CD4-positive, alpha-beta T cell treated with Interleukin-15 for 4 hours (primary cell): ENCODE measurements at places on chromosomes 13 and 19.

GRCh38 chr13:95745752-95746151, 68.8 kb downstream of the DNAJC3 start:
- DNase-seq = no peak

- DNase-seq = no peak
Measured at GRCh38 chr19:30371161-30371836, 885 bp upstream of the ZNF536 start.

GRCh38 chr19:15264061-15264932, 32.0 kb upstream of the EPHX3 start:
- DNase-seq = peak; percentile 64

DNA sequence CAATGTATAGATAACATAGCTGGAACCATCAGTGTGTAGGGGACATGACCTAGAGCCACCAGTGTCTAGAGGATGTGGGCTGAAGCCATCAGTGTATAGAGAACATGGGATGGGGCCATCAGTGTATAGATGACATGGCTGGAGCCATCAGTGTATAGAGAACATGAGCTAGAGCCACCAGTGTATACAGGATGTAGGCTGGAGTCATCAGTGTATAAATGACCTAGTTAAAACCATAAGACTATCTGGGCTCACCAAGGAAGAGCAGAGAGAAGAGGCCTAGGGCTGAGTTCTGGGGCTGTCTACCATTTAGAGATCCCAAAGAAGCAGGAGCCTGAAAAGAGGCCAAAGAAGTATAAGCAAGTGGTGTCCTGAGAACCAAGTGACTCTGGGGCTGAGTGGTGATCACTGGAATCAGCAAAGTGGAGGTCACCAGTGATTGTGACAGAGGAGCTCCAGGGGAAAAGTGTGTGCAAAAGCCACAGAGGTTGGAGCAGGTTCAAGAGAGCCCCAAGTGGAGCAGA, 41.0 kb downstream of the RFX2 start:
- DNase-seq = no peak

DNA sequence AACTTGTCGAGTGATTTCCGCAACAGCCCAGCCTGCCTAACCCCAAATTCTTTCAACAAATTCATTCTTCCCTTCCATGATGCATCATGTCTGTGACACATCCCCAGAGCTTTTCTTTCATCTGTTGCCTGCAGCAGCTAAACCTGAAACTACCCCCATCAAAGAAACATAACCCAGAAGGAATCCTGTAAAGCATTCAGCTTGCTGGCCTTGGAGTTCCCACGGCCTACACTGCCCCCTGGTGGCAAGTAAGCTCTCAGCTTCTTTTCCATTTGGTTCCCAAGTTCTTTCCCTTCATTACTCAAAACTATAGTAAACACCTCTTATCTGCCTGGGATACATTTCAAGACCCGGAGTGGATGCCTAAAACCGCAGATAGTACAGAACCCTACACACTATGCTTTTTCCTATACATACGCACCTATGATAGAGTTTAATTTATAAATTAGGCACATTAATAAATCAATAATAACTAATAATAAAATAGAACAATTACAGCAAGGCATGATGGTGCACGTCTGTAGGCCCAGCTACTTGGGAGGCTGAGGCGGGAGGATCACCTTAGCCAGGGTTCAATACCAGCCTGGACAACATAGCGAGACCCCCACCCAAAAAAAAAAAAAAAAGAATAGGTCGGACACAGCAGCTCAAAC, 7.4 kb downstream of the ETHE1 start:
- DNase-seq = peak; percentile 81

- no peak for DNase-seq
Measured at GRCh38 chr19:11551603-11552235, 7.3 kb downstream of the ELOF1 start.

DNA sequence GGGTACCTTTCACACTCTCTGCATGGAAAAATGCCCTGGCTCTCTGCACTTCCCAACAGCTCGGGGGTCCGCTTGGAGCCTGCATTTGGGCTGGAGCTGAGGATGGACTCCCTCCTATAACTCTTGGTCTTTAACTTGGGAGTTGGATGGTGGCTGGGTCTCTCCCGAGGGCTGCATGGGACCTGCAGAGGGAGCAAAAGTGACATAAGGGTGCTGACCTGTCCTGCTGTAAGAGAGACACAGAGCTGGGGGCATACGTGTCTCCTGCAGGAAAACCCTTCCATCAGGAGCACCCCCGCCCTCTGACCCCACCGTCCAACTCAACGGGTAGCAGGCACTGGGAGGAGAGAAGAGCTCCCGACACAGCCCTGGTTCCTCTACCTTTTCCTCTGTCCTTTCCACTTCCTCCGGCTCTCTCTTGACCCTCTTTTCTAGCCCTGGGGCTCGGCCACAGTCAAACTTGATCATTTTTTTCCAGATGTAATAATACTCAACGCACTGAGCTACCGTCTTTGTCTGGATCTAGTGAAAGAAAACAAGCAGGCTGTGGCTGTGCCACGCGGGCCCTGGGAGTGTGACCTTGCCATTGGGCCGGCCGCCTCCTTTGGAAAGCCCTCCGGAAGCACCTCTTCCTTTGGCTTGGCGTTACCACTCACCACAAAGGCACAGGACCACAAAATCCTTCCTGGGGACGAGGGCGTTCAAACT, 6.8 kb upstream of the NAPA start:
- no peak for DNase-seq

GRCh38 chr13:28890712-28891111, 70.6 kb downstream of the MTUS2 start:
- DNase-seq = no peak

DNA sequence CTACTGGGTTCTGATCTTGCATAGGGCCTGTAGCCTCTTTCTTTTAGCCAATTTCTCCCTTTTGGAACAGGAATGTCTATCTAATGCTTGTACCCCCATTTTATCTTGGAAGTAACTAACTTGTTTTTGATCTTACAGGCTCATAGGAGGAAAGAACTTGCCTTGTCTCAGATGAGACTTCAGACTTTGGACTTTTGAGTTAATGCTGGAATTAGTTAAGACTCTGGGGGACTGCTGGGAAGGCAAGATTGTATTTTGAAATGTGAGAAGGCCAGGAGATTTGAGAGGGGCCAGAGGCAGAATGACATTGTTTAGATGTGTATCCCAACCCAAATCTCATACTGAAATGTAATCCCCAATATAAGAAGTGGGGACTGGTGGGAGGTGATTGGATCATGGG, 2.5 kb upstream of the ZNF546 start:
- no peak for DNase-seq

- DNase-seq = no peak
Measured at GRCh38 chr13:49304763-49305700, 57.3 kb downstream of the CDADC1 start.

GRCh38 chr13:49641801-49642291, 13.5 kb downstream of the ARL11 start:
- no peak for DNase-seq

GRCh38 chr19:55542292-55542855, 3.0 kb downstream of the SBK3 start:
- DNase-seq = no peak

- no peak for DNase-seq
Measured at GRCh38 chr13:112991609-112992008, 22.6 kb downstream of the MCF2L start.

- DNase-seq = peak; percentile 27
Measured at GRCh38 chr19:3471954-3472655, 8.2 kb downstream of the SMIM24 start.

- DNase-seq = no peak
Measured at GRCh38 chr13:76735641-76736040, 150.6 kb downstream of the KCTD12 start.

DNA sequence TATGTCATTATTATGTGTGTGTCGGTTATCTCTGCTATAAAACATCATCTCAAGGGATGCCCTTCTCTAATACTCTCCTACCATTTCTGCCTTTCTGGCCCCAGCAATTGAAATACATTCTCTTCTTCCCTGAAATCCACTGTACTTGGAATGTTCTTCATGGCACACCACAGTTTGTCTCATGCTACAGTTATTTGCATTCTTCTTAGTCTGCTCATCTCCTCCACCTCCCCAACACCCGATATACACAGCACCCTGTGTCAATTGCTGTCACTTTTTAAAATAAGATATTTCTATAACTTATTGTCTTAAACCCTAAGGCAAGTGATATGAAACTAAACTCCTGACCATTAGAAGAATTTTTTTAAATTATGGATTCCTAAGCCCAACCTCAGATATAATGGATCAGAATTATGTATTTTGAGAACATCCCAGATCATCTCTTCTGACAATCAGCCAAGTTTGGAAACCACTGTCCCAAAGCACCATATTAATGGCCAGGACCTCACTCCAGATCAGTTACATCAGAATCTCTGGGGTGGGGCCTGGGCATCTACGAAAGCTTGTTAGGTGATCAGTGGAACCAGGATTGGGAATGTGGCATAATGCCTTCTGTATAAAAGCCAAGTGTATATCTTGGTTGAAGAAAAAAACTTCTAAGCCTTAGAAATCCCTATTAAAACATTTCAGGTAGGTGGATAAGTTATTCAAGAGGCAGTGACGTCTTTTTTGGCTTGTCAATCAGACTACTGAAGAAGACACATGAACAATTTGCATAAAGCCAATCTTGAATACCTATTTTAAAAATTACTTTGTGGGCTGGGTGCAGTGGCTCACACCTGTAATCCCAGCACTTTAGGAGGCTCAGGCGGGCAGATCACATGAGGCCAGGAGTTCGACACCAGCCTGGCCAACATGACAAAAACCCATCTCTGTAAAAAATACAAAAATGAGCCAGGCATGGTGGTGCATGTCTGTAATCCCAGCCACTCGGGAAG, 30.0 kb upstream of the KBTBD7 start:
- no peak for DNase-seq

GRCh38 chr13:107736731-107737130, 478.6 kb downstream of the LIG4 start:
- DNase-seq = no peak

- no peak for DNase-seq
Measured at GRCh38 chr13:22135446-22135845, 464.6 kb downstream of the FGF9 start.

DNA sequence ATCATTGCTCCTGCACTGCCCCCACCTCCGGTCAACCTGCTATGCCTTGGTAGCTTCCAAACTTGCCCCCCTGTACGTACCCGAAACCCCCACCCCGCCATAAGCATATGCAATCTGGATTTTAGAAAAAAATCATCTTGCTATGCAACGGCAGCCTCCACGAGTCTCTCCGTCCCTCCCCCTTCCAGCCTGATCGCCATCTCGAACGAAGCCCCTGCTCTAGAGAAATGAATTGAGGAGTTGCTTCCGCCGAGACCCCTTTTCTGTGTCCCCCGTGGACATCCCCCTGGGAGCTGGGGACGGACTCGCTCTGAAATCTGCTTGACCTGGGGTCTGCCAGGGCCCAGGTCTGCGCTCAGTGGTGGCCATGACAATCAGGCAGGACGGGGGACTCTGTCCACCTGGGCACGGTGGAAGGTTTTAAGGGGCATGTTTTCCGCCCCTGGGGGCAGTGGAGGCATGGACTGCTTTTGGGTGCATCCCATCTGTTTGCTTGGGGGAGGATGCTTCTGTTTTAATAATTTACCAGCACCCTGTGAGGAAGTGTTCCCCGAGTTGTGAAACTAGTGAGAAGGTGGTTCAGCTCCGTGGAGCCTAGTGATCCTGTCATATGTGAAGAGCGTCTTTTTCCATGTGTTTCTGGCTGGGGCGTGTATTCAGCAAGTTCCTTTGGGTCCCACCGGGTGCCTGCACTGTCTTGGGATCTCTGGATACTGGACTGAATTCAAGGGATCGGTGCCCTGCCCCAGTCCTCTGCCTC, 1.0 kb downstream of the KDM4B start:
- no peak for DNase-seq

DNA sequence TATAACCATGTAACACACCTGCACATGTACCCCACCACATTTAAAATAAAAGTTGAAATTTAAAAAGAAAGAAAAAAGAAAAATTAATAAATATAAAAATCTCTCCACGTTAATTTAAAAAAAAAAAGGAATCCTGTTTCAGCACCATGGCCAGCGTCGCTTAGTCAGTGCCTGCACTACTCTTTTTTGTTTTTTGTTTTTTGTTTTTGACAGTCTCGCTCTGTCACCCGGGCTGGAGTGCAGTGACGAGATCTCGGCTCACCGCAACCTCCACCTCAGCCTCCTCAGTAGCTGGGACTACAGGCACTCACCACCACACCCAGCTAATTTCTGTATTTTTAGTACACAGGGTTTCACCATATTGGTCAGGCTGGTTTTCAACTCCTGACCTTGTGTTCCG, 835.9 kb downstream of the UQCRFS1 start:
- DNase-seq = no peak

GRCh38 chr19:40279120-40279551, 6.0 kb downstream of the AKT2 start:
- no peak for DNase-seq

DNA sequence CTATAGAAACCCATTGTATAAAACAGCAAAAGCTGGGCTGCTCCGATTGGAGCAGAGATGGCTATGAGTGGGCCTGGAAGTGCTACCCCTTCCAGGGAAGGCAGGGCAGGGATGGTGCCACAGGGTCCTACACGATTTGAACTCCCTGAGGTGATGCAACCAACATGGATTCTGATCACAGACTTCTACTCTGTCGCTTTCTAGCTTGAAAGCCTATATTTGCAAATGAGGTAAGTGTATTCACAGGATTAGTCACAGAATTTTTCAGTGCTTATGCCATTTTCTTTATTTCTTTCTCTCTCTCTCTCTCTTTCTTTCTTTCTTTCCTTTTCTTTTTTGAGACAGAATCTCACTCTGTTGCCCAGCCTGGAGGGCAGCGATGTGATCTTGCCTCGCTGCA, 179.0 kb downstream of the SPRY2 start:
- no peak for DNase-seq

DNA sequence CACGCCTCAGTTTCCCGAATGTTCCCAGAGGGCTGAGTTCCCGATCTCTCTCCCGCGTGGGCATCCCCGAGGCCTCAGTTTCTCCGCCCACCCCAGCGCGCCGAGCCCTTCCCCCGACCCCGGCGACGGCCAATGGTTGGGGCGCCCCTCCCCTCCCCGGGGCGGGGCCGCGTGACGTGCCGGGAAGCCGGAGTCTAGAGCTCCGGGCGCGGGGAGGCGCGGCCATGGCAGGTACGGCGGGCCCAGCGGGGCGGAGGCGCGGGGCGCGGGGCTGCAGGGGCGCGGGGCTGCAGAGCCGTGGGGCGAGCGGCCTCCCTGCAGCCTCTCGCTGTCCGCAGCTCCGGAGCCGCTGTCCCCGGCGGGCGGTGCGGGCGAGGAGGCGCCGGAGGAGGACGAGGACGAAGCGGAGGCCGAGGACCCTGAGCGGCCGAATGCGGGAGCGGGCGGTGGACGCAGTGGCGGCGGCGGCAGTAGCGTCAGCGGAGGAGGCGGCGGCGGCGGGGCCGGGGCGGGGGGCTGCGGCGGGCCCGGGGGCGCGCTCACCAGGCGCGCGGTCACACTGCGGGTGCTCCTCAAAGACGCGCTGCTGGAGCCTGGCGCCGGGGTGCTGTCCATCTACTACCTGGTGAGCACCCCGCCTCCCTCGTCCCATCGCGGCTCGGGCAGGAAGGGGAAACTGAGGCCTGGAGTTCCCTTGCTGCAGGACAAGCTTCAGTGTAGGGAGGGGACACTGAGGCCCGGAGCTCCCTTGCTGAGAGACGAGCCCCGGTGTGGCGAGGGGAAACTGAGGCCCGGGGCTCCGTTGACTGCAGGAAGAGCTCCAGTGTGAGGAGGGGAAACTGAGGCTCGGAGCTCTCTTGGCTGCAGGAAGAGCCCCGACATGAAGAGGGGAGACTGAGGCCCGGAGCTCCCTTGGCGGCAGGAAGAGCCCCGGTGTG, at the start of gene MPND:
Gene MPND, plus strand, starts transcription at position 193 of the 938 bp plus-strand sequence. Its CDS starts 32 bp downstream, at position 225.
- peak; percentile 87 for DNase-seq
